ENCODE measurements at places on chromosomes 13 and 19.

DNA sequence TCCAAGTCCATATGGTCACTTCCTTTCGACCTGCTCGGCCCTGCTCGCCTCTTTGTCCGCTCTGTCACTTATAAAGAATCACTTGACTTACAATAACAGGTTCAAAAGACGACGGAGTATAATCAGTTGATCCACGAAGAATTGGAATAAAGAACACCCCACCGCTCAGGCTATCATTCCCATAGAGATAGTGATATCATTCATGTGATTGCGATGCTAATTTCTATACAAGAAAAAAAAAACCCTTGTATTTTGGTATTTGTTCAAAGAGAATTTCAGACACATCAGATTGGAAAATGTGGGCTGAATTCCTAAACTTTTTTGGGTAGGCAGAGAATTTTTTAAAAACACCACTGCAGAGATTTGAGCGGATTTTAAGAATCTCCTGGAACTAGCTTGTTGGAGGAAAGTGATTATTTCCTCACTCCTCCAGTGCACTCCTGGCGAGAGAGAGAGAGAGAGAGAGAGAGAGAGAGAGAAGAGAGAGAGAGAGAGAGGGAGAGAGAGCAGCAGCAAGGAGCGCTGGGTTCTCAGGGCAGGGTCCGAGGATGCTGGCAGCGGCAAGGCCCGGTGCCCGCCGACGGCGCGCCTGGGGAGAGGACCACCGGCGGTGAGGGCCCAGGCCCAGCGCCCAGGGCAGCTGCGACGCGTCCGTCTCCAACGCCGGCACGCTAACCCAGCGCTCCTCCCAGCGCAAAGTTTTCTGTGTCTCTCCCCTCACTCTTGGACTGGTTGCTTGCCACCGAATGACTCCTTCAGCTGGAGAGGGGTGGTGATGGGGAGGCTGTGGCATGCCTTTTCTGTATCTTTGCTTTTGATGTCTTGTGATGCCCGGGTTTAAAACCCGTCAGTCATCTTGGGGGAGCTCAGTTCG is 149.0 kb upstream of the ZNF536 start:
- DNase-seq, result no peak

- no peak for DNase-seq
These were observed 77.1 kb upstream of the KCTD15 start for GRCh38 chr19:33719366-33720154.

DNA sequence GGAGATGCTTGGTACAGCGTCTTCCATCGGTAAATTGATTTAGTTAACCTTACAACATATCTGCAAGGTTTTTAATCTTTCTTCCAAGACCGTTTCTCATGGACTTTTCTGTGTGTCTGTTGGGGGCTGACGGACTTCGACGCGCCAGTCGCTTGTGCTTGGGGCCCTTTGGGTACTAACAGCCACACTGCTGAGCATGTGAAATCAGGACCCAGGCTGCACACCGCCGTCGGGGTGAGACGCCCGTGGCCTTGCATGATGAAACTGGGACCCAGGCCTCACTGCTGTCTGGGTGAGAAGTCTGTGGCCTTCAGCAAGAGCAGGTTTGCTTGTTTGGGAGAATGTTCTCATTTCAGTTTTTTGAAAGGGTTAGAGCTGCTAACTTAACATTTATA is 9.8 kb downstream of the ATP4B start:
- DNase-seq, result no peak

DNA sequence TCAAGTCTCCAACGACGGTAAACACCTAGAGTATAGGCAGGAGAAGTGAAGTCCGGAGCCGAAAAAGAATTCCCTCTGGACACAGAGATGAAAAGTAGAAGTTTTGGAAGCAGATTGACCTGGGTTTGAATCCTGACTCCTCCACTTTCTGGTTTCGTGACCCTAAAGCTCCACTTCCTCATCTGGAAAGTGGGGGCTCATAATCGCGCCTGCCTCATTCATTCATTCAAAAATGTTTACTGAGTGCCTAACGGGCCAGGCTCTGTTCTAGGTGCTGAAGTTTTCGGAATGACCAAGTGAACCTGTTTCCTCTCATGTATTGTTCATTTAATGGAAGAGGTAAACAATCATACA is 7.1 kb upstream of the EML2 start:
- DNase-seq, result no peak

- no peak for DNase-seq
These were observed 871 bp upstream of the CCER2 start for GRCh38 chr19:38912600-38913514.
